KBM-7 (cell line): ENCODE measurements at places on chromosomes 11 and 22.

DNA sequence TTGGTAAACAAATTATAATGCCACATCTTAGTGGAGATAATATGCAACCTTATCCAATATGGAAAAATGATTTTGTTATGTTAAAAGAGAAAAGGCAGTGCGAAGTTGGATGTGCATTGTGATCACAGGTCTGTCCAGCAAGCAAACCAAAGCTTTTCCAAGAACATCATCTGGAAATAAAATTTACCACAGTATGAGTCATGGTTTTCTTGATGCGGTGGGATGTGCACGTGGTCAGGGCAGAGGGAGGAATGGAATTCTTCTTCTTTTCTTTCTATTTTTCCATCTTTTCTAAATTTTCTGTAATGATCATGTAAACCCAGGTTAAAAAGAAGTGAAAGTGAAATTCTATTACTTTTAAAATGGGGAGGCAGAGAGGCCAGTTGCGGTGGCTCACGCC is 169.8 kb downstream of the C11orf91 start:
- no peak for DNase-seq

GRCh38 chr11:45974806-45975205 is 52.4 kb downstream of the LARGE2 start:
- no peak for DNase-seq

DNA sequence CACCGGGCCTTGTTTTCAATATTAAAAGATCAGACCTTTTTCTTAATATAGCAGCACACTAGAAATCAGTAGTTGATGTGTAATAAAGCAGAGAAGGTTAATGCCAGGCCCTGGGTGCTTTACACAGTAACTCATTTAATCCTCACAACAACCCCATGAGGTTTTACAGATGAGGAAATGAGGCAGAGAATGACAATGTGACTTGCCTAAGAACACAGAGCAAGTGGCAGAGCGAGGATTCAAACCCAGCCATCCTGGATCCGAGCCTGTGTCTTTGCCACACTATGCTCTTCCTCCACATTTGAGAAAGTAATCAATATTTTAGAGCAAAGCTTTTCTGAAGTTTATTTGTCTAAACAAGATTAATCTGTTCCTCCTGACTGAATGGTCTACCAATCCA is 7.2 kb downstream of the JAML start:
- DNase-seq, result no peak

- no peak for DNase-seq
These were observed 13.8 kb upstream of the OR51M1 start for GRCh38 chr11:5369789-5370188.
